Stimulated activated CD8-positive, alpha-beta memory T cell treated with anti-CD3 and anti-CD28 coated beads, Interleukin-7, amount 100 ng/mL, for 1 hour (primary cell): ENCODE measurements at places on chromosomes 11 and 22.

GRCh38 chr11:103378931-103379330, 269.7 kb downstream of the DYNC2H1 start:
- DNase-seq, result no peak

DNA sequence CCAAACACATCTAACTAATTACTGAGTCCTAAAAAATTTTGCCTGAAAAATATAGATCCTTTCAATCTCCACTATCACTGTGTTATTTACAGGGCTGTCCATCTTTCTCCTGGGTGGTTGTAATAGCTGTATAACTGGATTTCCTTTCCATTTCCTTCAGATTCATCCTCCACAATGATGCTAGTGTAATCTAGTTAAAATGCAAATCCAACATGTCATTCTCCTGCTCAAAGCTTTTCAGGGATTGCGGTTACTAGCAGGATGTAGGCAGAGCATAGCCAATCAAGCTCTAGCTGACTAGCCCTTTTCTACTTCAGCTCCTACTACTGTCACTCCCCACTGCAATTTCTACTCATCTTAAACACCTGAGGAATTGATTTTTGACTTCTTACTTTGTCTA, 283.0 kb downstream of the RAB38 start:
- DNase-seq, result no peak

GRCh38 chr11:61487342-61488025, 21.1 kb upstream of the LRRC10B start:
- no peak for DNase-seq

- no peak for DNase-seq
Measured at GRCh38 chr11:40924915-40925314, 534.5 kb downstream of the LRRC4C start.

- DNase-seq, result no peak
Measured at GRCh38 chr11:115751243-115752015, 247.2 kb upstream of the CADM1 start.

GRCh38 chr11:7892840-7893254, 38.2 kb downstream of the OR10A6 start:
- DNase-seq, result no peak

GRCh38 chr11:78210000-78210608, 21.4 kb downstream of the USP35 start:
- no peak for DNase-seq

GRCh38 chr11:85783758-85784157, 27.2 kb downstream of the SYTL2 start:
- no peak for DNase-seq
